Fibroblast of skin of left biceps (primary cell): ENCODE measurements at places on chromosomes 2 and 18.

DNA sequence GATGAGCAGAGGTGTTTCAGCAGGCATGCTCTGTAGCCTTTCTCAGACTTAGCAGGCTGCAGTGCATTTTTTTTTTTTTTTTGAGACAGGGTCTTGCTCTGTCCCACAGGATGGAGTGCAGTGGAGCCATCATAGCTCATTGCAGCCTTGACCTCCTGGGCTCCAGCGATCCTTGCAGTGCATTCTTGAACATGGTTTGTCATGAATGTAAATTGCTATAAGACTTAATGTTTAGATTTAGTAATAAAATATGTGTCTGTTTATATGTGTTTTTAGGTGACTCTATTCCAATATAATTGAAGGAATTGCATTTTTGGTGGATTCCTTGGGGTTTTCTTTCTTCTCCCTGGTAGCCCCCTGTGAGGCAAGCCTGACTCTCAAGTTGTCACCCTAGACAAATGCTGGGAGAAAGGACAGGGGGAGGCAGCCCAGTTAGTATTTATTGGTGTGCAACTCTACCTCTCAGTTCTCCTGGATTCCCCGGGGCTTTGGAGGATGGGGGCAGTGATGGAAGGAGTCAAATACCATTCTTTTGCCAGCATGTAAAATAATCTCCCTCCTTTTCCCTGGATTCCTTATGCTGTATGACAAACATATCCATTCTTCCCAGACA is 22.7 kb downstream of the LYPD6B start:
- no peak for DNase-seq

GRCh38 chr2:70659551-70659950 is 105.9 kb upstream of the TGFA start:
- no peak for DNase-seq

GRCh38 chr2:134109725-134110124 is 144.1 kb upstream of the MGAT5 start:
- DNase-seq: no peak

- no peak for DNase-seq
Measured at GRCh38 chr2:129056959-129057317, 738.3 kb upstream of the HS6ST1 start.

GRCh38 chr2:2902547-2903281 is 474.9 kb downstream of the EIPR1 start:
- DNase-seq: no peak

DNA sequence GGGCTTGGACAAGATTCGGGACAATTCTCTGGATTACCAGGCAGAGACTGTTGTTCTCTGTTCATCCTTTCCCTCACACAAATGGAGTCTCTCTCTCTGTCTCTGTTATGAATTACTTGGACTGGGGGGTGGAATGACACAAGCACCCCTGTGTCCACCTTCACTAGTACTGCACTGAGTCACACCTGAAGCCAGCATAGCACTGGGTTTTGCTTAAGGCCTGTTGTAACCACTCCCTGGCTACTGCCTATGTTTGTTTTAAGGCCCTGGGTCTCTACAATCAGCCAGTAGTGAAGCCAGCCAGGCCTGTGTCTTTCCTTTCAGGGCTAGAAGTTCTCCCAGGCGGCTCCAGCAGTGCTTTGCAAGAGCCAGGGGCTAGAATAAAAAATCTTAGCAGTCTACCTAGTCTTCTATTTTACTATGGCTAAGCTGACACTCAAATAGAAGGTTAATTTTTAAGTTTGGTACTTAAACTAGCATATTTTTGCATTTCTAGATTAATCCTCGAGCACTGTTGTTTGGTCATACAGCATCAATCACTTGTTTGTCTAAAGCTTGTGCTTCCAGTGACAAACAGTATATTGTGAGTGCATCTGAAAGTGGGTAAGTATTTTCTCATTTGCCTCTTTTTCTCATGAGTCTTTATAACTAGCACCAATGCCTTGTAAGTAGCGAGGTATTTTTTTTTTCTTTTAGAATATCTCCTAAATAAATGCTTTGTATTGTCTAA is 27.8 kb downstream of the WDR7 start:
- no peak for DNase-seq

DNA sequence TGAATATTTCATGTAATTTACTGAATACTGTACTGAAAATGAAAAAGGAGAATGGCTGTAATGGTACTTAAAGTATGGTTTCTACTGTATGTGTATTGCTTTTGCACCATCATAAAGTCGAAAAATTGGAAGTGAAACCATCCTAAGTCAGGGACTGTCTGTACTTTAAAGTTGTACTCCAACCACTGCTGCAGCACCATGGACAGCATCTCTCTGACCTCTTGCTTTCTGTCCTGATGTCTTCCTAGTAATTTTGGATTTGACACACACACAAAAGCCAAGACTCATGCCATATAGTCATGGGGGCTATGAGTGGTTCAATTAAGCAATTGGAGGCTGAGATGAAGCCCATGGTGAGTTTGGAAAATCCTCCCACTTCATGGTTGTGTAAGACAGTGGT is 256.3 kb upstream of the PKDCC start:
- DNase-seq: no peak

- no peak for DNase-seq
Measured at GRCh38 chr18:57931038-57931437, 113.0 kb upstream of the NEDD4L start.

- DNase-seq: no peak
Measured at GRCh38 chr2:186294248-186294888, 191.7 kb upstream of the ZC3H15 start.

- no peak for DNase-seq
Measured at GRCh38 chr2:67214585-67215185, 182.4 kb upstream of the ETAA1 start.

DNA sequence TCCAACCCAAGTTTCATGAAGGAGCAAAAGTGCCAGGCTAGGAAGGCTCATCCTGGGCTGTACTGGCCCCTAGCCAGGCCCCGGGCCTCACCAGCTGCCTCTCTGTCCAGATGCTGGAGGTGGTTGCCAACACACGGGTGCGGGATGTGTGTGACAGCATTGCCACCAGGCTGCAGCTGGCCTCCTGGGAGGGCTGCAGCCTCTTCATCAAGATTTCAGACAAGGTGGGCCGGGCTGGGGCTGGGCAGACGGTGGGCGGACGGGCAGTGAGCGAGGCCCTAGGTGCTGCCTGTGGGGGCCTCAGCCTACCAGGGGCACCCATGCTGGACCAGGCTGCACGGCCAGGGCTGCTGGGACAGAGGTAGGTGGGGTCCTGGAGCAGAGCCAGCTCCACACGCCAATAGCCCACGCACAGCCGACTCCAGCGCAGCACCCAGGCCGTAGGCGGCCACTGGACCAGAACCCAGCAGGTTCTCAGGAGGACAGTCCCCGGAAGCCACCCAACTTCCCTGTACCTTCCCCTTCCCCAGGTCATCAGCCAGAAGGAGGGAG is 11.8 kb upstream of the GPR17 start:
- no peak for DNase-seq

- DNase-seq: no peak
Measured at GRCh38 chr2:237074211-237074993, 11.3 kb upstream of the COPS8 start.
